ENCODE measurements at places on chromosomes 12 and 14.

- DNase-seq = peak; percentile 98
Measured at GRCh38 chr12:3712209-3712992, 40.5 kb downstream of the CRACR2A start.

GRCh38 chr14:79656056-79656455 lies 555.2 kb downstream of the DIO2 start:
- DNase-seq = peak; percentile 82

GRCh38 chr12:66270613-66271012 lies 31.7 kb upstream of the HELB start:
- DNase-seq = no peak

DNA sequence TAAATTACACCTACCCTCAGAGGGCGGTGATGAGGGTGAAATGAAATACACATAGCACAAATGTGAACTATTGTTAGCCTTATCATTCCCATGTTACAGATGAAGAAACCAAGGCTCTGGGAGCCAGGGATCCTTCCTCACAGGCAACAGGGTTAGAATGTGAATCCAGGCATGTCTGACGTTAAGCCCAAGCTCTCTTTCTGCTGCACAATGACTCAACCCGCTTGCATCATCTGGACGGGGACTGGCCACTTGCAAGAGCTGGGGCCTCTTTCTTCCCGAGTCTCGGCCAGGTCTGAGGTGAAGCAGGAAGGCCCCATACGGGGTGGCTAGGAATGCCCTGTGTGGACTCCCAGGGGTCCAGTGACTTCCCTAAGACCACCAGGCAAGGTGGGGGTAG lies 105.2 kb downstream of the RBM19 start:
- DNase-seq = no peak

DNA sequence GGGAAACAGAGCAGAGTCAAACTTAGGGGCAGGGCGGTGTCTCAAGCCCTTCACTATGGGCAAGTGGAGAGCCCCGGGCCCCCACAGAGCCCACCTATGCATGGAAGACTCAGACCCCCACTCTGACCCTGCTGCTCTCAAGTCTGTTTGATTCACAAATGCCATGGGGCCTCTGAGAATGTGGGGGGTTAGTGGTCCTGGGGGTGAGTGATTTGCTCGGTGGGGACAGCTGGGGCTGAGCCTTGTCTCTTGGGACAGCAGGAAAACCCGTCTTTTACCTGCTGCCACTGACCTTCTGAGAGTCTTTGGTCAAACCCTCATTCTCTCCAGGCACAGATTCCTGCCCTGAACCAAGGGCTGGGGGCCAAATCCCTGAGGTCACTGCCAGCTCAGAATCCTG lies 201.0 kb upstream of the RTL1 start:
- no peak for DNase-seq

DNA sequence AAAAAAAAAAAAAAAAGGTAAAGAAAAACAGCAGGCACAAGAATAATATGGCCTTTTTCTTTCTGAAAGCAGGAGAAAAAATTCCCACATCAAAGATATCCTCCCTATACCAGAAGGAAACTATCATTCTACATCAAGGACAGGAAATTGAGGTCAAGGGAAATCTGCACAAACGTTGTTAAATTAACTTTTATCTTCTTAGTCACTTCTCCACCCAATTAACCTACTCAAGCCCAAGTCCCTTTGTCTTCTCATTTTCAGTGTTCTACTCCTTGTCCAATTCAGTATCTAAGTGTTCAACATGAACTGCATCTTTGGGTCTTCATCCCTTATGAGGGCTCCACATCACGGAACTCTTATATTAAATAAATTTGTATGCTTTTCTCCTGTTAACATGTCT lies 15.7 kb downstream of the NDUFA12 start:
- no peak for DNase-seq

- peak; percentile 53 for DNase-seq
Measured at GRCh38 chr14:61296719-61297502, 15.8 kb upstream of the TMEM30B start.

DNA sequence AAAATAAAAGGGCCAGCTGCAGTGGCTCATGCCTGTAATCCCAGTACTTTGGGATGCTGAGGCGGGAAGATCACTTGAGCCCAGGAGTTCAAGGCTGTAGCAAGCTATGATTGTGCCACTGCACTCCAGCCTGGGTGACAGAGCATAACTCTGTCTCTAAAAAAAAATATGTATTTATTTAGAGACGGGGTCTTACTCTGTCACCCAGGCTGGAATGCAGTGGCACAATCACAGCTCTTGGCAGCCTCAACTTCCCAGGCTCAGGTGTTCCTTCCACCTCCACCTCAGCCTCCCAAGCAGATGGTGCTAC lies 179.3 kb upstream of the ATF7IP start:
- no peak for DNase-seq

GRCh38 chr12:125014526-125014925 lies 21.1 kb downstream of the BRI3BP start:
- no peak for DNase-seq

DNA sequence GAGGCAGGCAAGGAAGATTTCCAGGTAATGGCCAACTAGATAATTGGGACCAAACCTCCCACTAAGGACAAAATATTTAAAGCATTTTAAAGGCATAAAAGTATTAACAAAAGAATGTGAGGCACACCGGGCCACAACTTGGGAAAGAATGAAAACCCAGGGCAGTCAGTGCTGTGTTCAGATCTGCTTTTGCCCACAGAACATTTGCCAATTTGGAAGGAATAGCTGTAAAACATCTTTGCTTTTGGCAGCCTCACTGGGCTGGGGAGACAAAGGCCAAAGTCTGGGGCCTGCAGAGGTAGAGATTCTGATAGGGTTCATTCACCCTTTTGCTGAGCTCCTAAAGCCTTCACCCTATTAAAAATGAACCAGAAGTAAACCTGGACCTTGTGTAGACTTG lies 82.3 kb downstream of the SYNE3 start:
- DNase-seq = no peak

DNA sequence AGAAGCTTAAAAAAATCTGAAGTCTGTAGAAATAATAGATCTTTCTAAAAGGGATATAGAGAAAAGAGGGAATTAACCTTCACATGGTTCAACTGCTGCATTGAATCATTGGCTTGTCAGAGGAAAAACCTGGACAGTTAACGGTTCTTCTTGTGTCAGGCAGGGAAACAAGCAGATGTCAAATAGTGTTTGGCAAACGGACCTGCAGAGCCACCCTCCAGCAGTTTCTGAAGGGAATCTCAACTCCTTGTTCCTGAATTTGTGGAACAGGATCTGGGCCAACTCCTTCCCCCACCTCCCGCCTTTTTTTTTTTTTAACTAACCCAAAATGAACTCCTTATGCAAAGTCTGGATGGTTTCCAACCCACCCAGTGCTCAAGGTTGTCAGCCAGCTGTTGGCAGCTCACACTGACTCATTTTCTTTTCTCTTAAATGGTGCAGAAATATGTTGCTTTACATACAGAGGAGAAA lies 187.3 kb downstream of the CAND1 start:
- DNase-seq = peak; percentile 31

GRCh38 chr14:92439537-92440344 lies 73.8 kb upstream of the RIN3 start:
- DNase-seq = no peak

DNA sequence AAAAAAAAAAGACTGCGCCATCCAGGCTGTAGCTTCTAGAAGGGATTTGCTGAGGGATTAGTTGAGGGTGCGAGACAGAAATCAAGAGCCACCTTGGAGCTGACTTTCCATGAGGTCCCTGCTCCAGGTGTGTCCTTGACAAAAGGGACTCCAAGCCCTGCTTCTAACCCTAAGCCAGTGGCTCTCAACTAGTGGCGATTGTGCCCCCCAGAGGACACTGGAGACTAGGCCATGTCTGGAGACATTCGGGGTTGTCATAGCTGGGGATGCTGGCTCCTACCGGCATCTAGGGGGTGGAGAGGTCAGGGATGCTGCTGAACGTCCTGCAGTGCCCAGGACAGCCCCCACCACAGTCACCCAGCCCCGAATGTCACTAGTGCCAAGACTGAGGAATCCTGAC lies 40.6 kb downstream of the SPRING1 start:
- peak; percentile 75 for DNase-seq

DNA sequence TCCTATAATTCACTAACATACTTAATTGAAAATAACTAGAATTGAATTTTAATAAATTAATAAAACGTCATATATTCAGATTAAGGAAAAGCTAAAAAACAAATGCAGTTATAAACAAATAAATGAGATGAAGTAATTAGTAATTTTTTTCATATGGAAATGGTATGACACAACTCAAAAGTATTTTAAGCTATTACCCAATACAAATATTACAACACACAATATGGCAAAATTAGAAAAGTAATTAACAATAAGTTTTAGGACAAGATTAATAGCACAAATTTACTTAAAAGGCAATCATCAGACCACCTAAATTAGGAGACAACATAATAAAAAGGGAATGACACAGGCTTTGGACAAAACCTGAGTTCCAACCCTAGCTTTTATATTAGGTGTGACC lies 81.7 kb downstream of the EEA1 start:
- no peak for DNase-seq

- DNase-seq = no peak
Measured at GRCh38 chr14:82897469-82898308, 1364.0 kb upstream of the SEL1L start.

DNA sequence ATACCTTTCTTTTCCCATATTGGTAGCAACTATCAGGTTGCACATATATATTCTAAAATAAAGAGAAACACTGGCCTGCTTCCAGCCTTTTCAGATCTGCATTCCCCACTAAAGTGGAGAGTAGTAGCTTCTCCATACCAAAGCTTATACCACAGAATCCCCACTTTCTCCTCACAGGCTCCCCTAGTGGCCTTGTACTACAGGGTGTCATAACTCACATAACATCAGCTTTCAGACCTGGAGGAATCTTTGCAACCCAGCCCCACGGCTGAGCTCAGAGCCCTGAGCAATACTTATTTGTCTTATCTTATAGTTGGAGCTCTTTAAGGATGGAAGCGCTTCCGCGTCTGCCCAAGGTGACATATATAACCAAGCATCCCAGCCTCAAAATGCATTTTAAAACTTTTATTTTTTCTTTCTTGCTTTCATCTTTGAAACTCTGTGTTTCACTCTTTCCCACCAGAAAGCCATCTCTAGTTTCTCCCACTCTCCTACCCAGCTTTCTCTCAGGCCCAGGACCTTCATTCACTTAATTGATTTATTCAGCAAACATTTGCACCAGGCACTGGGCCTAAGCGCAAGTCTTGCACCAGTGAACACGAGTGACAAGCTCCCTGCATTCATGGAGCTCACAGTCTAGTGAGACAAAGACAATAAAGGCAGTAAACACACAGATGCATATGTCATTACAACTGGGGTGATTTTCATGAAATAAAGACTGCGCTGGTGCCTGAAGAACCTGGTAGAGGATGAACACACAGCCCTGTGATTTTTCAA lies 254.7 kb downstream of the IPO8 start:
- peak; percentile 60 for DNase-seq

GRCh38 chr12:56998981-56999380 lies 7.4 kb downstream of the ZBTB39 start:
- DNase-seq = no peak

GRCh38 chr14:59484639-59485175 lies 390 bp downstream of the JKAMP start:
- DNase-seq = no peak

DNA sequence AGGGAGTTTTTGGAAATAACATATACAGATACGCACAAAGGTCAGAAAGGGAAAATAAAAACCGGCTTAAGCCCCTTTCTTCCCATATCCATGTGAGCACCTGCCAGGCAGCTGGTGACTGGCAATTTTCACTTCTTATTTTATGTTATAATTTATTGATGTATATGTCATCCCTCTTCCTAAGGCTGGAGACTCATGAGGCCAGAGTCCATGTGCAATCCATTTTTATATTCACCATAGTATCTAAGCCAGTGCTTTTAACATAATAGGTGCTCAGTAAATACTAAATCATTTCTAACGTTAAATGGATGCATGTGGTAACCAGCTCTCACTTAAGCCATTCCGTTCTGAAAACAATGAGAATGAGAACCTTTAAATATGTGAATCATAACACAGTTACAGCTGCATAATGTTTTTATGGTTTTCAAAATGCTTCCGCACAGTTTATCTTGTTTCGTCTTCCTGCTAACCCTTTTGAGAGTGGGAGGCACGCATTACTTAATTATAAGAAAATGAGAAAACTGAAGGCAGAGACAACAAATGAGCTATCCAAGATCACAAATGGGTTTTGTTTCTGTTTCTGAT lies 178.3 kb downstream of the CACNA1C start:
- no peak for DNase-seq

- peak; percentile 80 for DNase-seq
Measured at GRCh38 chr12:119115296-119115905, 63.3 kb upstream of the HSPB8 start.

DNA sequence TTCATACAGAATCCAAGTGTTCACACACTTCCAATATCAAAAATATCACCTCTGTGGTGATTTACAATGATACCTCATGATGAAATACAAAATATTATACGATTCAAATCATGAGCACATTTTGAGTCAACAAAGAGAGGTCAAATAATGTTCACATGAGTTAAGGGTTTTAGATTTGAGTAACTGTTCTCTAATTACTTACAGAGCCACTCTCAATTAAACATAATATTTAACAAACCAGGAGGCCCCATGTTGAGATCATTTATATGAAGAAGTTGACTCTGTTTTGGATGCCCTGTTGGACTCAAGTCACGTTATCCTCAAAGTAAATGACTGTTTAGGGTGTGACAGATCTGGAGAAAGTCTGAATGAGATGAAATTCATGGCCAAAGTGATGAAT lies 53.5 kb downstream of the NUAK1 start:
- no peak for DNase-seq

- DNase-seq = no peak
Measured at GRCh38 chr14:90458536-90458935, 61.7 kb downstream of the CALM1 start.

DNA sequence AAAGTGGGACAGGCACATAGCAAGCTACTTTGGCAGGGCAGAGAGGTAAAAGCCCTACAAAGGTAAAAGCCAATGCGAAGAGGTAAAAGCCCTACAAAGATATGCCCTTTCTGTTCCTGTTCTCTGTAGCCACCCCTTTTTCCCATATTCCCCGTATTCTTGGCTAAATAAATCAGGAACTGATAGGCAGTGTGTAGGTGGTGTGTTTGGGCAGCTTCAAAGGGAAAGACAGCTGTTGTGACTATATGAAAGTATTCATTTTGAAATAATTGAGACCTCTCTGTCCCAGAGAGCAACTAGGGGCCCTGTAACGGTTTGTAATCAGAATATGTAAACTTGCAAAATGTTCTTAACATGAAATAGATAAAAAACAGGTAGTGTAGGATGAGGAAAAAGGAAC lies 11.3 kb upstream of the SLC41A2 start:
- DNase-seq = no peak

GRCh38 chr14:97620066-97620465 lies 822.9 kb downstream of the VRK1 start:
- DNase-seq = no peak
